ENCODE measurements at places on chromosomes 1 and 21. TPM values are rescaled to one million over a fixed set of nuclear protein-coding genes. Genes with fewer than 3 reads are reported as not detected.

DNA sequence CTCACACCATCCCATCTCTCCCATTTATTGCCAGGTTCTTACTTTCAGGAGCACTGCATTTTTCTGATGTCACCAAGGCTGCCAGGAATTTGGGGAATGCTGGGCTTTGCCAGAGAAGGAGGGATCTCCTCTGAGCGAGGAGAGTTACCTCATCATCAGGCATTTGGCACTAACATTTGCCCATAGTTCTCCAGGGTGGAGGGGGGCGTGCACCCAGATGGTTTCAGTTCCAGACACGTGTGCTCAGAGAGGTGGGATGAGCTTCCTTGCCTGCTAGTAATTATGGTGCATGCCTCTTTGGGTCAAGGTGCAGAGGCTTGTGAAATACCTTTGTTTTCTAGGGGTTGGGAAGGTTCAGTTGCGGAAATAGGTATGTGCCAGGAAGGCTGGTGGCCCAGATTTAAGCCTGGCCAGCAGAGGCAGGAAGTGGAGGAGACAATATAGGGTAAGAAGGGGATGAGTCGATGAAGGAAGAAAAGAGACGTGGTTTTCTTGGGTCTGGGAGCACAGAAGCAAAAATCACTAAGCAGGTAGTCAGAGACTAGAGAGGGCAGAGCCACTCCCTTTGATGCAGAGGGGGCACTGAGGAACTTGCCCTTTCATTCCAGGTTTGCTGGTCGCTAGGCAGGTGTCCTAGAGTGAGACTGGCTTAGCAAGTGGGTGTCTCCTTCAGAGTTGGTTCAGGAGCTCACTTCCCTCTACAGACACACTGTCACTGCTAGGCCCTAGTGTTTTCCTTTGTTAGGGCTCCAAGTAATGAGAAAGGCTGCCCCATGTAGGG, 7.2 kb downstream of the TUFT1 start:
- no peak for DNase-seq

- DNase-seq, result no peak
Measured at GRCh38 chr1:203001986-203002385, 5.2 kb upstream of the TMEM183A start.

The CASZ1 gene
- 6.2 TPM for total RNA-seq

The C1orf21 gene
- 7.0 TPM for total RNA-seq

DNA sequence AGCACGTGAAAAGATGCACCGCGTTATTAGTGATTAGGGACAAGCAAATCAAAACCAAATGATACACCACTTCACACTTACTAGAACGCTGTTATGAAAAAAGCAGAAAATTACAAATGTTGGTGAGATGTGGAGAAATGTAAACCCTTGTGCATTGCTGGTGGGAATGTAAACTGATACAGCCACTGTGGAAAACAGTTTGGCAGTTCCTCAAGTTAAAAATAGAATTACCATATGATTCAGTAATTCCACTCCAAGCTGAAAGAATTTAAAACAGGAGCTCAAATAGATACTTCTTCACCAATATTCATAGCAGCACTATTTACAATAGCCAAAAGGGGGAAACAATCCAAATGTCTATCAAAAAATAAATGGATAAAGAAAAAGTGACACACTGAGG, 10.3 kb upstream of the EVI5 start:
- DNase-seq, result no peak

DNA sequence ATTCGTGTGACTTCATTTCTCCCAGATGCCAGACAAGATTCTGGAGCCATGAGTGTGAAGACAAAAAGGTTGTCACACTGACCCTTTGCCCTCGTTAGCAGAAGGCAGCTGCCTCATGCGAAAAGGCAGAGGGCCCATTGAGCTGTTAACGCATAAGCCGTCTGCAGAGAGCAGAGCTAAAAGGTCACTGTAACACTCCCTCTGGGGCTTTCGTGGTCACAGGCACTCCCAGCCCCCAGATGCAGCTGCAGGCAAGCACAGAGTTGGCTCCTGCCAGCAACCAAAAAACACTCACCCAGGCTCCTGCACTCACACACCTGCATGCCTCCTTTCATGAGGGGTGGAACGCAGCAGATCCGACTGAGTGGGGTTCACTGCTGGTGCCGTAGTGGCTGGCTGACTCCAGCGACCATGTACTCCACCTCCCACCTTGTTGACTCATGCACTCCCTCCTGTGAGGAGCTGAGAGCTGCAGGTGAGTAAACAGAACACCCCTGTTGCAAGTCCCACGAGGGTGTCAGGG, 287.5 kb downstream of the SMYD3 start:
- no peak for DNase-seq

- DNase-seq, result no peak
Measured at GRCh38 chr1:18249631-18250030, 142.0 kb downstream of the IGSF21 start.

DNA sequence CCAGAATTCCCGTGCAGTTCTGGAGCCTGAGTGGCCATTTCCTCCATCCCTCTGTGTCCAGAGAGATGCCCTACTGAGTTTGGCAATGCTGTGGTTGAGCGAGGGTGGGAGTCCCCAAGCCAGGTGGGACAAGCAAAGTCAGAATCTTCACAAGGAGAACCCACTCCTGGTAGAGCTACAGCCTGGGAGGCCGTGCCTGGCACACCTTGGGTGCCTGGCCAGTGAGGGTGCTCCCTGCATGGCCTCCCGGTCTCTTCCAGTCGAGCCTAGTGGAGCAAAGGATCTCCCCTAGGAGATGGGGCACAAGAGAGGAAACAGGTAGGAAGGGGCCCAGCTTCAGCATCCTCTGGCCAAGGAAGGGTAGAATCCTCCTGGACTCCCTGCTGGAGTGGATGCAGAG, 57.9 kb downstream of the H3-3A start:
- DNase-seq, result no peak

DNA sequence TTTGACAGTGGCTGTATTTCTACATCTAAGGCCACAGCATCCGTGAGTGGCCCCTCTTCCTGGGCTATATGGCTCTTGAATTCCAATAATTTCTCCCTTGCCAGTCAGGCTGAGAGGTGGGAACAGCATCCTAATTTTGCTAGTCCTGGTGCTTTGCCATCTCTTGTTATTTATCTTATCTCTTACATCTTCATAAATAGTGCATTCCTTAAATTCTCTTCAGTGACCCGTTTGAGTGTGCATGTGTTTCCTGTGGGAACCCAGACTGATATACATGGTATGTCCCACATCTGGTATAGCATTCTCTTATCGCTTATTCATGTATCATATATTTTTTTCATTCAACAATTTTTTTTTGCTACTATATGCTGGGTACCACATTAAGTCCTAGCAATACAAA, 9.9 kb downstream of the S100A11 start:
- no peak for DNase-seq

- DNase-seq, result peak; percentile 35
Measured at GRCh38 chr1:46622344-46622743, 5.7 kb upstream of the MOB3C start.

DNA sequence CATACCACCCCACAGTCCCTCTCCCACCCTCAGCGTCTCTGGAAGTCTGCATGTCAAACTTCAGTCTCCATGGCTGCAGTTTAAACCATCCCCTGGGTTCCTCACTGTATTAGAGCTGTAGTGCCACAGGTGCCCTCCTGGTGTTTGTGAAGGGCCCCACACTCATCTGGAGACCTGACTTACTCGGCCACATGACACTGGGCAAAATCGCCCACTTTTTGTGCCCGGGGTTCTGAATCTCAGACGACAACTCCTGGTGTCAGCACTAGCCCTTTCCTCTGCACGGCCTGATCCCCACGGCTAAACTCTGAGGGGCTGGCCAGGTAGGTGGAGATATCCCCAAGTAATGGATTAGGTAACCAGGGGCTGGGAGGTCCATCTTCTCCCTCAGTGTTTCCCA, 6.5 kb downstream of the INKA2 start:
- DNase-seq, result no peak

- no peak for DNase-seq
Measured at GRCh38 chr1:43327549-43328292, 9.9 kb upstream of the MPL start.

DNA sequence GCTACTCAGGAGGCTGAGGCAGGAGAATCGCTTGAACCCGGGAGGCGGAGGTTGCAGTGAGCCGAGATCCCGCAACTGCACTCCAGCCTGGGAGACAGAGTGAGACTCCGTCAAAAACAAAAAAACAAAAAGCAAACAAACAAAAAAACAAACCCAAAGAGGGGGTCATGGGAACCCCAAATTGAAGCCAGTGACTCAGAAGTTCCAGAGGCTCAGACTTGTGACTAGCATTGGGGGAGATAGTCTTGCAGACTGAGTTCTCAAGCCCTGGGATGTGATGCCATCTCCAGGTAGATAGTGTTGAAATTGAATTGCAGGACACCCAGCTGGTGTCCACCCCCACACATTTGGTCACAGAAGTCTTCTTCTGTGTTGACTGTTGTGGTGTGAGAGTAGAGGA, 24.9 kb upstream of the ENO1 start:
- DNase-seq, result no peak

- DNase-seq, result no peak
Measured at GRCh38 chr1:223860051-223860622, 14.4 kb upstream of the TP53BP2 start.

GRCh38 chr1:244181867-244182266, 130.8 kb downstream of the ZBTB18 start:
- no peak for DNase-seq

The FYB2 gene
- total RNA-seq, result not detected

The PLEKHM2 gene
- total RNA-seq, result 63.8 TPM

DNA sequence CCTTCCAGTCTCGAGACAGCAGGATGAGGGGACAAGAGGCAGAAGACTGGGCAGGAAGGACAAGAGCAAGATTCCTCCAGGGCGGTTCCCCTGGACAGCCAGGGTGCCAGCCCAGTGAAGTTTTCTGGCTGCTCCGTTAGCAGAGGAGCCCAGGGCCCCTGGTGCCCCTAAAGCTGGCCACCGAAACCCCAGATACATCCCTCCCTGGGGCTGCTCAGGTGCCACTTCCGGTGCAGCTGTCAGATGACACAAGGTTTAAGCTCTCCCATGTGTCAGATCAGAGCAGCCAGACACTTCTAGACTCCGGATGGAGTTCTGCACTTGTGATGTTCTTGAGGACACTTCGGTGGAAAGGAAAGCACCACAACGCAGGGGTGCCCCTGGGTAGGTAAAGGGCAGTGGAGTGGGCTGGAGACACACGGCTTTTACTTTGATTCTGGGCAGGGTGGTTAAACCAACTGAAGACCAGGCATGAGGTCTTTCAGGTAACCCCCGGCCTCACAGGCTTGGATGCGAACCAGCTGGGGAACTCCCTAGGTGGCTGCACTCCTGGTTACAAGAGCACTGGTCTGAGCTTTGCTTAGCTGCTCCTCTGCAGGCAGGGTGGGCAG, 85.7 kb downstream of the ITPKB start:
- no peak for DNase-seq

- DNase-seq, result no peak
Measured at GRCh38 chr1:168726281-168726680, 2.7 kb downstream of the DPT start.

The C1orf35 gene
- total RNA-seq, result 18.6 TPM

DNA sequence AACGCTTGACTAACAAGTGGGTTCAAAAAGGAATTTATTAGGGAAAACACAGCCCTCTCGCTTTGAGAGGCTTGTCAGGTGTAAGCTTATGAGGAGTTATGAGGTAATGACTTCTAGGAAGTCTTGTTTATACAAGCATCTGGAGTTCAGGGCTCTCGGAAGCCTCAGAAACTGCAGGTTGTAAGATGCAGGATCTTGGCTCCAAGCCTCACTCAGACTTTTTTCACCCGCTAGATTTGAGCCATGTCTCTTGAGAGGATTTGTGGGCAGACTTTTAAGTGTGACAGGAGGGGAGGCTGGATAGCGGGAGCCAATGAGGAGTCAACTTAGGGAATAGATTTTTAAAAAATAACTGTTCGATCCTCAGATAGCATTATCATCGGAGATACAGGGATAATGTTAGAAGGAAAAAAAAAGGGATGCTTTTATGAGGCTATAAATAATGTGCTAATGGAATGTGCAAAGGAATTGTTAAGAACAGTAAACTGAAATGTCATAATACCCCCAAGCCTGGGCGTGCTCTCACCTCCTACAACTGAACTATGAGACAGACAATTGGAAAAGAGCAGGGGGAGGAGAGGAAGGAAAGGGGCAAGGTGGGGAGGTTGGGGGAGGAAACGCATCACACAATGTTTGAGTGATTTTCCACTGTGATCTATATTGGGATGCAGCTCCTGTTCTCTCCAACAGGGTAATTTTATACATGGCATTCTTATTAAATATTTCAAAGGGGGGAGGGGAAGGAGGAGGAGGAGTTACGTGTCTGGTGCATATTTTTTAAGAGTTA, 107.4 kb upstream of the ESRRG start:
- no peak for DNase-seq

GRCh38 chr1:111649227-111649626, 29.6 kb downstream of the RAP1A start:
- DNase-seq, result no peak

- DNase-seq, result no peak
Measured at GRCh38 chr1:203199481-203199815, 12.9 kb upstream of the CHI3L1 start.

DNA sequence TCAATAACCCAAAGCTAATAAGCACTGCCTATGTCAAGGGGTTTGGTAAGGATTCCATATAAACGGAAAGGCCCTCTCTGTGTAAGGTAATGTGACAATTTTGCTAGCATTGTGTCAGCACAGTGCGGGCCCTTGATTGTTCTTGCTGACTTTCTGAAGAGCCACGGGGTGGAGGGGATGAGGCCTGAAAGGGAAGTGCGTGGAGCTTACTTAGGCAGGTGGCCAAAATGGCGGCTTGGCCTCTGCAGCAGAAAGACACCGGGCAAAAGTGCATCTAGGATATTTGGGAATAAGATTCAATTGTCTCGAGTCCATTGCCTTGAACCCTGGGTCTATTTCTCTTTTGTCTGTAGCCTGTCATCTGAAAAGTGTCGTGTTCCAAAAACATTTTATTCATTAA, 114.3 kb downstream of the TGFB2 start:
- no peak for DNase-seq

GRCh38 chr1:14835725-14836124, 237.2 kb downstream of the KAZN start:
- no peak for DNase-seq

The OR2L2 gene
- 3.0 TPM for total RNA-seq

The HSD3B2 gene
- total RNA-seq, result not detected

The DAB1 gene
- under 0.01 TPM for total RNA-seq

The OR2T33 gene
- total RNA-seq, result 7.0 TPM

DNA sequence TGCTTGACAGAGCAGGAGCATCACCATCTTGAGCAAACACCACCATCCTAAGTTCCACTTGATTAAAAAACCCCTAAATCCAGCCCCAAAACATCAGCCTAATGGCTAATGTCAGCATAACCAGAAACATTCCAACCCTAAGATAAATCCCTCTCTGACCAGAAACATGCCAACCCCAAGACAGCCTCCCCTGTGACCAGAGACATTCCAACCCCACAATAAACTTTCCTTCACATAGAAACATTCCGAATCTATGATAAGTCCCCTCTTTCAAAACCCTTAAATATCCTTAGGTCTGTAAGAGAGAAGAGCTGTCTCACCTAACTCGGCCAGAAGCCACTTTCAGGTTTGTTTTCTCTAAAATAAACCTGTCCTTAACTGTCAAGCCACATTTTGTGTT, 17.4 kb upstream of the SLC2A5 start:
- no peak for DNase-seq

DNA sequence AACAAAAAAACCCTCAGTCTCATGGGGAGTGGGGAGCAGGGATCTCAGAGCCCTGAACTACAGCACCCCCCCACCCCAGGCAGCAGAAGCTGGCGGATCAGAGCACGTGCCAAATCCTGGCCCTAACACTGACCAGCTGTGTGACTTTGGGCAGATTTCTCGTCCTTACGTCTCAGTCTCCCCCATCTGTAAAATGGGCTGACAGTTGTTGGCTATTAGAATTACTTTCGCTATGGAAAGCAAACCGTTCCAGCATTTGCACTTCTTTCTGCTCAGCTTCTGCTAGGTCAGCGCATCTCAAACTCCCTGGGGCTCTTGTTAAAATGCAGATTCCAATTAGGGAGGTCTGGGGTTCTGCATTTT, 15.5 kb downstream of the TNFRSF8 start:
- DNase-seq, result no peak

All from hematopoietic multipotent progenitor cell (in vitro differentiated cells).